ENCODE measurements at places on chromosomes 1 and 21.

GRCh38 chr1:53219711-53220110 lies 723 bp downstream of the CZIB start:
- no peak for DNase-seq

DNA sequence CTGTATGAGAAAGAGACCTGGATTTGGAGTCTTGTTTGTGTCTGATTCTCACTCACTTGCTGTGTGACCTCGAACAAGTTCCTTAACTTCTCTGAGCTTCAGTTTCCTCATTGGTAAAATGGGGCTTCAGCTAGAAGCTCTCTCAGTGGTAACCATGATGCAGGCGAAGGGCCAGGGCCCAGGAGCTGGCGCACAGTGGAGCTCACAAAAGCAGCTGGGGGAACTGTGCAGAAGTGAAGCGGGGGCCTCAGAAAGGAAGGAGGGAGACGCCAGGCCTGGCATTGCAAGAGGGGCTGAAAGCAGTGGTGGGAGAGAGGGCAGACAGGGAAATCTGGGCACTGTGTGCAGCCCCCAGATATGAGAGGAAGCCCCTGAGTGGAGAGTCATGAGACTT lies 88.9 kb upstream of the RUNX3 start:
- no peak for DNase-seq

DNA sequence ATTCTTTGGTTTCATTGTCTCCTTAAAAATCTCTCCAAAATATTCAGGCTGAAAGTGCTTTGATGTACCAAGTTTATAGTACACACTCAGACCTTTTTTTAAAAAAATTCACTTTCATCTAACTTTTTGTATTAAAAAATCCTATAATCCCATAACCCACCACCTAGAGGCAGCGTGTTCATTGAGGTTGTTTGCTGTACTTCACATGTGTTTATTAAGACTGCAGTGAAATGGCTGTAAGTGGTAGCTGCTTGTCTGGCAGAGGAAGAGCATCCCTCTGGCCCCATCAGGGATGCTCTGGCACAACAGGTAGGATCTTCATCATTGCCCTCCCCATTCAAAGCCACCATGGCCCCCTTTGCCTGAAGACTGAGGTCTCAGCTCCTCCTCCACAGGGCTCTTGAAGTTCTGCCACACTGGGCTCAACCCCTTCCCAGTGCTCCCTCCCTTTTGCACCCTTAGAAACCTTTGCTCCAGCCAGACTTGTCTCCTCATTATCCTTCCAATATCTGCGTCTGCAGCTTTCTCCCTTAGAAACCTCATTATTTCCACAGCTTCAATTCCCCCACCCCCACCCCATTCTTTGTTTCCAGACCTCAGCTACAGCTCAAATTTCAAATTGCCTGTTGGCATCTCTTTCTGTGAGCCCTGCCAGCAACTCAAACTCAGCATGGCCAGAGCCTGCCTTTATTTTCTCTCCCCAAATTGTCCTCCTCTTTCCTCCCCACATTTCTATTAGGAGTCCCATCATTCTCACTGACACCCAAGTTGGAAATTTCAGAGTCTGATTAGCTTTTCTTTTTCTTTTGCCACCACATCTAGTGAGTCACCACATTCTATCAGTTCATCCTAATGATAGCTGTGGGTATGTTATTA lies 369.6 kb upstream of the USP24 start:
- DNase-seq = no peak

- peak; percentile 98 for DNase-seq
Observed at GRCh38 chr1:59596432-59596831, 218.3 kb upstream of the HOOK1 start.

DNA sequence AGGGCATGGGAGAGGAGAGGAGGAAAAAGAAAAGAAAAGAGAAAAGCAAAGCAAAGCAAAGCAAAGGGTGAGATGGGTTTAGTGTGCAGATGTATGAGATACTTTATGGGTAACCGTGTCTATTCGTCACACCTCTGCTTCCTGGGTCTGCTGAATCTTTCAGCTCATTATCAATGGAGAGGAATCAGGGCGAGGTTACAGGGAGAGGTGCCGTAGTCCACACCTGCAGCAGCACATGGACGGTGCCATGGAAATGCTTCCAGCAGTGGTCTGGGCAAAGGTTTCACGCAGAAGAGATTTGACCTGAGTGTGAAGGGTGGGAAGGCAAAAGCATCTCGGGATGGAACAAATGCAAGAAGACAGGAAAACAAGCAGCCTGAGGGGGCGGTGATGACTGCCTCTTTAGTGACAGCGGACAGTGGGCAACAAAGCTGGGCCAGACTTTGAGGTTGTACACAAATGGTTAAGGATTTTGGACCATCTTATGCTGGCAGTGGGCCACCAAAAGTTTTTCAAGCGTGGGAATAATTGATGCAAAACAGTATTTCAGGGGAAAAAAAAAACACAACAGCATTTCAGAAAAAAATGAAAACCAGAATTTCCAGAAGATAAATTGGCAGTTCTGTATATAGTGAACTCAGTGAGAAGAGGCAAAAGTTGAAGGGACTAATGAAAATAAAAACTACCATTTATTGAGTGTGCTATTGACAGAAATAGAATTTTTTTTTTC lies 19.5 kb upstream of the SRP9 start:
- DNase-seq = no peak

- DNase-seq = no peak
Observed at GRCh38 chr1:91502672-91503184, 2.1 kb downstream of the CDC7 start.
